ENCODE measurements at places on chromosomes 16 and 17.
A peak's percentile ranks its signal among the peaks of the same experiment; 100 is the strongest.

DNA sequence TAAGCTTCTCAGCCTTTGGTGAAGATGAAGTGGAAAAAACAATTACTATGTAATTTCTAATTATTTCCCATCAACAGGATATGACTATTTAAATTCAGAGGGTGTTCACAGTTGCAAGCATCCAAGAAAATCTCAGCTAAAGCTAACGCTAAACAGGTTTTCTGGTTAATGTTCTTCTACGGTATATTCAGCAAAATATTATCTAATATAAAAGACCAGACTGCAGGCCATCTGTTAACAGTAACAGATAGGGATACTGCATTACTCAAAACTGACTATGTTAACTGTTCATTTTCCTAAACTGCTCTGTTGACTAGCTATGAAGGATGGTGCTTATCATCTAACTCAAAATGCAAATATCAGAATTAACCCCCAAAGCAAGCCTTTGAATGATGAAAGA lies 32.8 kb downstream of the GLG1 start:
- DNase-seq: no peak

GRCh38 chr17:46264456-46265198 lies 30.3 kb upstream of the LRRC37A start:
- DNase-seq: peak; percentile 25

DNA sequence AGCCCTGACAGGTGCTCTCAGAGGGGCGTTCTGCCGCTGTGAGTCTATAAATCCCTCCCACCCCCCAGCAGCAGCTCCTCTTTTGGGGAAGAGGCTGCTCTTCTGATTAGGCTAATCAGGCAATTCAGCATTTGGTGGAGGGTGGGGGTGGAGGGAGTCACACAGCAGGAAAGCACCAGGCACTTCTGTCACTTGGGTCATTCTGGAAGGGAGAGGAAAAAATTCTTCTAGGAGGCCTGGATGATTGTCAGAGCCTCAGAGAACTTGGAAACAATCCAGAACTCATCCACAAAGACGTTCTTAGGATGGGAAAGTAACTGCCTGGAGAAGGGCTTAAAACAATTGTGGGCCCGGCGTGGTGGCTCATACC lies 7.3 kb upstream of the SSTR2 start:
- DNase-seq: no peak

DNA sequence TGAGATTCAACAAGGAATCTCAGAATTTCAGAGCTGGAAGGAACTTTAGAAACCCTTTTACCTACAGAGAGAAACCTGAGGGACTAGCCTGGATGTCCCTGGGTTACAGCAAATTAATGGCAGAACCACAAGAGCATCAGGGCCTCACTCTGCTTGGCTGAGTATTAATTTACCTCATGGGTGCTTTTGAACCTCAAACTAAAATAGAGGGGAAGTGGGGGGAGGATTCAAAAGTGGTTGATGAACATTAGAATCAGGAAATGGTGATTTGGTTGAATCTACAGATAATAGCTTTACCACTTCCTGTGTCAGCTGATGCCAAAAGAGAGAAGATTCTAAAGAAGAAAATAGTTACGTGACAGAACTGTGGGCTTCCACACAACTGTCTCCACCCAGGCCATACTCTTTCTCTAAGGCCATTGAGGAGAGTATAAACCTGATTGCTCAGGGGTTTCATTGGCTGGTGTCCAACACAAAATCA lies 11.3 kb upstream of the SKAP1 start:
- peak; percentile 60 for DNase-seq

DNA sequence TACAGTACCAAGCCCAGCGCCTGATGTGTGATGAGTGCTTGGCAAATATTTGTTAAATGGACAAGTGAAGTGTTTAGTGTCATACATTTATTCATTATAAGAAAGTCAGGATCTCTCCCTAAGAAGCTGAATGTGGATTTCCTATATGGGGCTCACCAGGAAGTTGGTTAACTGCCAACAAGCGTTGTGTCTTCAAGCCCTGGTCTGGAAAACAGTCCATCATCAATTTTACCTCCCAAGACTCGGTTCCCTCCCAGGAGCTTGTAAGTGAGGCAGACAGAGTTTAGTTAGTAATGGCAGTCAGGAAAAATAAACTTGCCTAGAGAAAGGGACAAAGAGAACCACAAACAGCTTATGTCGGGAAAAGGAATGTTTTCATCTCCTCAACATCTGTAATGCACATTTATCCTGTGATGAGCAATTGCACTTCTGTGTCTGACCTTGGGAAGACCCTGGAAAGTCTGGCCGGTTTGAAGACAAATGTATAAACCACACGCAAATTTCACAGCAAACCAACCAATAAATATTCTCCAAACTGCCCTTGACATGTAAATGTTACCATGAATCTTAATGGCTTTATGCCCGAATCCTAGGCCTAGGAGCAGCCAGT lies 28.3 kb downstream of the C16orf95 start:
- no peak for DNase-seq

GRCh38 chr16:19625039-19625438 lies 69.5 kb downstream of the VPS35L start:
- DNase-seq: no peak

GRCh38 chr16:13300066-13300840 lies 398.9 kb downstream of the SHISA9 start:
- no peak for DNase-seq

DNA sequence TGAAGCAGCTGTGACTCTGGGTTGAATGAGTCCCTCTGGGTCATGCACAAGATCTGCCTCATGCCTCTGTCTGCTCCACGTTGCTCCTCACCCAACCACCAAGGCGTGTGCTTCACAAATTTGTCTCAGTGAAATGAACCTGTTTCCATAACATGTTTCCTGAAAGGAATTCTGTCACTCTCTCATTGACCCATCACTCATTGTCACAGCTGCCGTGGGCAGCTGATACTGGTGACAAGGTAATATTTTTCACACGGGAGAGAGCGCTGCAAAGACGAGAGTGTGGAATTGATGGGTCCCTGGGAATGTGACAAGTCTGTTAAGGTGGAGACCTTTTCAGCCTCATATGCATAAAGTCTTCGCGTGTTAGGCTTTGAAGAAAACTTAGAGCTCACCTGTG lies 391.4 kb downstream of the CPPED1 start:
- DNase-seq: no peak

- DNase-seq: no peak
Measured at GRCh38 chr16:24544640-24545039, 5.3 kb downstream of the RBBP6 start.

DNA sequence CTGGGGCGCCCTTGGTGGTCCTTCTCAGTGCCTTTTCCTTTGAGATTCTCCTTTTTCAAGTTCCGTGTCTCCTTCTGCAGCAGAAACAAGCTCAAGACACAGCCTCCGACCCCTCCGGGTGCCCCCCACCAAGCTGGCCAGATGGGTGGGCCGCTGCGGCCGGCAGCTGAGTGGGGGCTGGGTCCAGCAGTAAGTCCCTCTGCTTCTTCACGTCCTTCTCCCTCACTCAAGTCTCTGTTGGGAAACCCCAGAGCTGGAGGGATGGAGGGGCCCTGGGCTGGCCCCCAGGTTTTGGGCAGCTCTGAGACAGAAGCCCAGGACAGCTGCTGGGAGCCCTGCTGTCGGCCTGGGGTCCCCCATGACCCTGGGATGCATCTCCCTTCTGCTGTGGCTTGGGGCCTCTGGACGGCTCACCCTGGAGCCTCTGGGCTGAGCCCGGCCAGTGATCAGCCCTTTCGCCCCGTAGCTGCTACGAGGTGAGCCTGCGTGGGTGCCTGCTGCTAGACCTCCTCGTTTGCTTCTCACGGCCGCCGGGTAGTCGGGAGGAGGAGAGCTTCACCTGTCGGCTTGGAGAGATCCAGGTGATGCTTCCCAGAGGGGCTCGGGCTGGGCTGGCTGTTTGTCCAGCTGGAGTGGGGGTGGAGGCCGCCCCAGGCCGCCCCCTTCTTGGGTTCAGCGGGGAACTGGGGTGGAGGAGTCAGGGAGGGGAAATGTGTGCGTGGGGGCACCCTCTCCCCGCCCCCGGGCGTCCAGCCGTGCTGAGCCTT lies 10.7 kb downstream of the ENGASE start:
- no peak for DNase-seq

DNA sequence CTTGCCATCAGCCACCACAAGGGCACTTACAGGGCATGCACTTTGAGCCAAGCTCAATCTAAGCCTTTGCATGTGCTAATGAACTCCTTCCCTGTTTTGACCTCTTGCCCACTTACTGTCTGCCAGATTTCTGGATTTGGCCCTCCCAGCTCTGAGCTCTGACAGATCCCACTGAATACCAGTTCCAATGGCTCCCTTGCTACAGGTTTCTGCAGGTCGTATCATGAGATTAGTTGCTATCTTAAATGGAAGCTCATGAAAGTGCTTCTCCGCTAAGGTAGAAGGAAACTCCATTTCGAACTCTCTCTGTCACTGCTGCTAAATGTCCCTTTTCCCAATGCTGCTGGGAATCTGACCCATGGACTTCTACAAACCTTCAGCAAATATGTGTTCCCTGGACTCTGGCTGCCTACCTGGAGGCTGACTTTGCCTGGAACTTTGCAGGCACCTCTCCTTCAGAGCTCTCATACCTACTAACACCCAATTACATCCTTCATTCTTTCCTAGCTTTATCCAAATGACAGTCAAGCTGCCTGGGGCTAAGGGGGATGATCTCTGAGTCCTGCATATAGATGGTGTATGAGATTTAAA lies 23.5 kb upstream of the TOB1 start:
- no peak for DNase-seq

DNA sequence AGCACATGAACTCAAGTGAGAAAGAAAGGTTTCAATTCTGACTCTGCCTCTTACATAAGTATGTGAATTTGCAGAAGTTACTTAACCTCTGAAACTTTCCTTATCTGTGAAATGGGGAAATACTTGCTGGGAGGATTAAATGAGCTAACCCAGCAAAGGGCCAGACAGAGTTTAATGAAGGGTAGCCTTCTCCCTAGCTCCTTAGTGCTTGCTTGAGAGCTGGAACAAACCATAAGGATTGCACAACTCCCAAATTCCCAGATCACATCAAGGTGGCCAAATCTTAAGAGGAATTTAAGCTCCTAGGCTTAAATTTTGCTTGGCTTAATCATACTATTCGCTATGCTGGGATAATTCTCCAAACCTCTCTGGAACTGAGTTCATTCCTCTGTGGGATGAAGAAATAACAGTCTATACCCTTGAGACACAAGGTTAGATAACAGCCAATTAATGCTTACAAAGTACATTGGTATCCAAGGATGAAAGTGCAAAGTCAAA lies 11.8 kb upstream of the WSB1 start:
- DNase-seq: no peak

- DNase-seq: no peak
Measured at GRCh38 chr16:12420661-12421209, 383.0 kb downstream of the CPPED1 start.

DNA sequence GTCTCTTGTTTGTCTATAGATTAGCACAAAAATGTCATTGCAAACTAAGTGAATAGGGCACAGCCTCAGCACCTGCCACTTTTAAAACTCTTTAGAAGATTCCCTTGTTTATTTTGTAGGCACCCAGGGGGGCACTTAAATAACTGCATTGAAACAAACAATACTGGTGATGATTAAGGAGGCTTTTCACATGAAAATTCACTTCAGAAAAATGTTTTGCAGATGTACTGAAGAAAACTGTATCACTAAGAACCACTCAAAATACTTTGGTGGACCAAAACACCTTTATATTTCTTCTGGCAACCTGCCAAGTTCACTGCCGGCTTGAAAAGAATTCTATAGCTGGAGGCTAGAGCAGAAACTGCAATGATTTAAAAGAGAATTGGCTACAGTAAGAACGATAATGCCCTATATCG lies 281.5 kb downstream of the TOX3 start:
- no peak for DNase-seq

DNA sequence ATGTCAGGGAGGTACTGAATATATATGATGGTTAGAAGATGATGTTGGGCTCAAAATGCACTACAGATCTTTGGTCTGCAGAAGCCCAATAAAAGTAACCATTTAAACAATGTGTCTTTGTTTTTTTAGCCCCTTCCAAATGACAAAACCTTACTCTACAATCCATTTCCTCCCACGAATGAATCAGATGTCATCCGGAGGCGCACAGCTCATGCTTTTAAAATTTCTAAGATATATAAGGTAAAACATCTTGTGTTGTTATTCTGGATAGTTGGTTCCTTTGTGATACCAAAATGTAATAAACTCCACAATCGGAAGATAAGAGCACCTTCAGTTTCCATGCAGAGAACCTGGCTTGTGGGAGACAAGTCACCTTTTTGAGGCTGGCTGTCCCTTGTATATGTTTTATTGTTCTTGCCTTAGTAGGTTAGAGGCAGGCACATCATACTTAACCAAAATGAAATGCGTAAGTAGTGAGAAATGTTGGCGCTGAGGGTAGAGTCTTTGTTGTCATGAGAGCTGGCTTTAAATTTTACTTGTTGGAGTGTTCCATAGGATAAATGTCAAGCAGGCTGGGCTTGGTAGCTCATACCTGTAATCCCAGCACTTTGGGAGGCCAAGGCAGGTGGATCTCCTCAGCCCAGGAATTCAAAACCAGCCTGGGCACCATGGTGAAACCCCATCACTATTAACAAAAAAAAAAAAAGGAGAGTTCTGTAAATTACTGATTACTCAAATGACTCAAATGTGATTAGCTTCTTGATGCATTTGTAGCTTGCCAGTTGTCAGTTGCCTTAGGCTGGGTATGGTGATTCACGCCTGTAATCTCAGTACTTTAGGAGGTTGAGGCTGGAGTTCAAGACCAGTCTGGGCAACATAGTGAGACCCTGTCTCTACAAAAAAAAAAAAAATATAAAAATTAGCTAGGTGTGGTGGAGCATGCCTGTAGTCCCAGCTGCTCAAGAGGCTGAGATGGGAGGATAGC lies 19.7 kb upstream of the SNTB2 start:
- DNase-seq: no peak

DNA sequence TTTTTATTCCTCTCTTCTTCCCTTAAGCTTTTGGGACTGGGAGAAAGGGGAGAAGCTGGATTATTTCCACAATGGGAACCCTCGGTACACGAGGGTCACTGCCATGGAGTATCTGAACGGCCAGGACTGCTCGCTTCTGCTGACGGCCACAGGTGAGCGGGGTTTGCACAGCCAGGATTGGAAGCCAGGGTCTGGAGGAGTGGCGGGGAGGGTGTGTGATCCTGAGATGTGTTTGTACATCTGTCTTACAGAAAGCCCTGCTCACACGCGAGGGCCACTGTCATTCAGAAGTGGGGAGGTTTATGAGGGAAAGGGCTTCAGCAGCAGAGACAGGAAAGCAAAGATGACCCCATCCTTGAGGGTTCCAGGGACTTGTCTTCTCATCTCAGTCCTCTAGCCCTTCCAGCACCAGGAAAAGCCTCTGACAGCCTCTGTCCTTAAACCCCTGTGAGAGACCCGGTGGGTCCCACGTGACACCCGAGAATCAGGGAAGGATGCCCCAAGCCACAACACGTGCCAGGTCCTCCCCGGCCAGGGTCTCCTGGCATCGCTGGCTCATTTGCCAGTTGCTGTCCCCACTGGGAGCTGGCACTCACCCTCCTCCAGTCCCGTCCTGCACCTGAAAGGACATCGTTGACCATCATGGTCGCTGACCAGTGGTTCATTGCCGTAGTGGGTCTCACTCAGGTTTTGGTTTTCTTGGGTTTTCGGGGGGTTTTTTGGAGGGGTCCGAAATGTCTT lies 44.3 kb upstream of the CHMP6 start:
- no peak for DNase-seq

GRCh38 chr17:81241648-81242420 lies 2.7 kb downstream of the NDUFAF8 start:
- peak; percentile 71 for DNase-seq

- DNase-seq: no peak
Measured at GRCh38 chr17:17525956-17526355, 29.8 kb upstream of the RASD1 start.
